ENCODE measurements at places on chromosomes 3 and 15.

DNA sequence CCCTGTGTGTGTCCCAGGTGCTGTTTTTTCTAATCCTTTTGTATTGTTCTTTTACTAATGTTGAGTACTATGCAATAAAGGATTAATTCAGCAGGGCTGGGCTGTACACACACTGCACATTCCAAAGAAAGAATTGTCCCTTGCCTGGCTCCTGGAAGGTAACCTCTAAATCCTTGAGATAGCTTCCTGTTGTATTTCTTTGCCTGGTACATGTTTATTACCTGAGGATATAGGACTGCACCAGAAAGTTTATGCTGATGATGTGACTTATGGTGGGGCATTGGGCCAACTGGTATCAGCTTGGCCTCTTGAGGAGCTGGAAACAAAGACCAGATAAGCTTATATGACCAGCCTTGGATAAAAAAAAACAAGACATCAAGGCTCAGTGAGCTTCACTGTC is 26.6 kb upstream of the FAN1 start:
- no peak for DNase-seq

DNA sequence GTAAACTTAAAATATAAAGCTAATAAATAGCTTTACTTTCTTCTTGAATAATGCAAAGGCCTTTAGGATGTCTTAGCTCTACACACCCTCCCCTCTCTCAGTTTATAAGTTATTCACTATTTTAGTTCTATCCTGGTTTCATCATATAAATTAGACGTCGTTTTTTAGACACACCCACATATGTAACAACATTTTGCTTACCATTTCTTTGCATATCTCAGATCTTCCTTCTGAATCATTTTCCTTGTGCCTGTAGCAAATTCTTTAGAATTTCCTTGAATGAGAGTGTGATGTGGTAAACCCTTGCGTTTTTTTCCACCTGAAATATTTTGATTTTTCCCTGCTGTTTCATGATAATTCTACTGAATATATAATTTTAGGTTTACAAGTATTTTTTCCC is 2.5 kb upstream of the DAZL start:
- DNase-seq: no peak

DNA sequence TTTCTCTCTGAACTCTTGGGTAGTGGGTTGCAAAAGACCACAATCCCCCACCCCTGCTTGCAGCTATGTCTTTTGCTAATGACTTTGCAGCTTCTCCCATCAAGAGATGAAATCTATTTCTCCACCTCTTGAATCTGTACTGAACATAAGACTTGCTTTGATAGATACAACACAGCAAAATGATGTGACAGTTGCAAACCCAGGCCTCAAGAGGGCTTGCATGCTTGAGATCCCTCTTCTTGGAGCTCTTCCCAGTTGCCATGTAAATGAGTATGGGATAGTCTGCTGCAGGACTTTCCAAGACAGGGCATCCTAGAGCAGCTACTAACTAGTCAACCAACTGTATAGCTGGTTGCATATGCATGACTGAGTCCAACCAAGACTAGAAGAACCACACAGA is 783.6 kb downstream of the PDCD6IP start:
- DNase-seq: peak; percentile 1

DNA sequence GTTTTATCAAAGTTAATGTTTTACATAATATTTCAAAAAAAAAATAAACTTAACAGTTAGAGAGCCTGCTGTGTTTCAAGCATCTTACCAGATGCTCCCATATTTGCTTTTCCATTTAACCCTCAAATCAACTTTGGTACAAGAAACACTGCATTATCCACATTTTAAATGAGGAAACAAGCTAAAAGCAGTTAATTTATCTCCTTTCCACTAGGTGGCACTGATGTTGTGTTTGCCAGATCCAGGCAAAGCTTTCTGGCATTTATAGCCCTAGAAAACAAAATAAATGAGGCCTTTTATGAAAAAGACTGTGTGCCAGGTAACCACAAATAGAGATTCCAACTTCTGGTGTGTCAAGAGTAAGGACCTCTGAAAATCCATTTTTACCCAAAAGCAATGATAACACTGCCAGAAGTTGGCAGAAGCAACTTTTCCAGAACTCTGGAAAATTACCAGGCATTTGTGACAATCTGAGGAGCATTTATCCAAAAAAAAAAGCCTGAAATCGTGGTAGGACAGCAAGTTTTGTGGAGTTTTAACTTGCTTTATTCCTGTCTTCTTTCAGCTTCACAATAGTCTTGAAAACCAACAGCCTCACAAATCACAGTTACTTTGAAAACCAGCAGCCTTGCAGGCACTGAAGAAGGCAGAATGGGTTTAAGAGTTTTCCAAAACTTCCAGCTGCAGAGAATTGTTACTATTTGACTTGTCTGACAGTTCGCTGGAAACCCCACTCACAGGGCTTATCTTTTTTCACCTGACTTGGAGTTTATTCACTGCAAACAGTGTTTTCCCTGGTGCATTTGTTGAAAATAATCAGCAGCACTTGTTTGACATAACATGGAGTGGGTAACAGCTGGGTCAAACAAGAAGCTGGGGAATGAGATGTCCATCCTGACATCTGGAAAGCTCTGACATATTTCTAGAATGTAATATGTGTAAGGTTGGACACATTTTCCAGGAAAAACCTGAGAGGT is 9.2 kb downstream of the FAM162A start:
- peak; percentile 80 for DNase-seq

DNA sequence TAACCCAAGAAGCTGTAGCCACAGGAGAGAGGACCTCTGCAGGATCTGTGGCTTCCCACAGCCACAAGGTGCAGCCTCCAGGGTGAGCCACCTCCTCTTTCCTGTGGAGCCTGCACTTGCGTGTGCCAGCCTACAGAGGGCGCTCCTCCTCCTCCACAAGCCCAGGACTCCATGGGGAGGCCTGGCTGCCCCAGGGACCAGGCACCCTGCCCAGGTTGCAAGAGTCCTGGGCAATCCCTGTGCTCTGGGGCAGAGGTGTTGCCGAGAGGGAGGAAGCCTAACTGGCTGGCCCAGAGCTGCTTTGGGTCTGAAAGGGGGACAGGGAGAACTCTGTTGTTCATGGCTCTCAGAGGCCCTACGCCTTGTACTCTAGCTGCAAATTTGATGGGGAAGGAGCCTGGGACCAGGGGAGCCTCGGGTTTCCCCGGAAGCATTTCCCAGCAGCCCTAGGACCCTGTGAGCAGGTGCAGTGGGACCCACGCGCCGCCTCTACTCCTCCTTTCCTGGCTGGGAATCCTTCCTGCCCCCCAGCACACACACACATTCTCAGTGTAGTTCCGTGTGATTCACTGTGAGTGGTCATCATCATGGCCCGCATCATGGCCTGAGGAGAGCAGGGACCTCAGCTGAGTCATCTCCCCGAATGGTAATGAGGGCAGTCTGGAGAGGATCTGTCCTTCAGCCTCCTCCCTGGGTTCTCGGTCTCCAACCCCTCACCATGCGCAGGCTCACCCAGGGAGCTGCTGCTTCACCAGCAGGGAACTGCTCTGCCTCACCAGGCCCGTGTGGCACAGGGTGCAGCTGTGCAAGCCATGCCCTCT is 24.3 kb downstream of the TBC1D21 start:
- DNase-seq: peak; percentile 88

- no peak for DNase-seq
Measured at GRCh38 chr15:52200831-52201365, 9.7 kb upstream of the GNB5 start.

GRCh38 chr15:66253418-66254088 is at the start of gene MEGF11:
MEGF11 (minus strand) TSS chr15:66253750; CDS start chr15:66128403, 125,347 bp downstream.
- peak; percentile 37 for DNase-seq

- no peak for DNase-seq
Measured at GRCh38 chr3:149792452-149793270, at the start of gene ANKUB1. ANKUB1 (minus strand) TSS chr3:149792554; CDS start chr3:149792366, 188 bp downstream.

All from choroid plexus epithelial cell (primary cell).